Activated CD8-positive, alpha-beta memory T cell treated with anti-CD3 and anti-CD28 coated beads for 4 hours (primary cell): ENCODE measurements at places on chromosomes 7 and 10.

- DNase-seq = no peak
Measured at GRCh38 chr10:125868372-125868975, 12.6 kb downstream of the DHX32 start.

DNA sequence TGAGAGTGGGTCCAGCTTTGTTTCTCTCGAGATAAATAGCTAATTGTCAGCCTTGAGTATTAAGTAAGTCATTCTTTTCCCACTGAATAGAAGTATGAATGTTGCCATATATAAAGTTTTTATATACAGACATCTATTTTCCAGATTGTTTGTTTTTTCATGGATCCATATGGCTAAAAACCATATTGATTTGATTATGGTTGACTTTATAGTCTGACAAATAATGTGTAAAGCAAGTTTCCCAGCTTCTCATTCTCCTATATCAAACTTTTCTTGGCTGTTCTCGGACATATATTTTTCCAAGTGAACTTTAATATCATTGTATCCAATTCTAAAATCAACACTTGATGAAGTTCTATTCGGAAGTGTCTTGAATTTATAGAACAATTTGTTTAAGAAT is 352.4 kb upstream of the MEOX2 start:
- DNase-seq = no peak

DNA sequence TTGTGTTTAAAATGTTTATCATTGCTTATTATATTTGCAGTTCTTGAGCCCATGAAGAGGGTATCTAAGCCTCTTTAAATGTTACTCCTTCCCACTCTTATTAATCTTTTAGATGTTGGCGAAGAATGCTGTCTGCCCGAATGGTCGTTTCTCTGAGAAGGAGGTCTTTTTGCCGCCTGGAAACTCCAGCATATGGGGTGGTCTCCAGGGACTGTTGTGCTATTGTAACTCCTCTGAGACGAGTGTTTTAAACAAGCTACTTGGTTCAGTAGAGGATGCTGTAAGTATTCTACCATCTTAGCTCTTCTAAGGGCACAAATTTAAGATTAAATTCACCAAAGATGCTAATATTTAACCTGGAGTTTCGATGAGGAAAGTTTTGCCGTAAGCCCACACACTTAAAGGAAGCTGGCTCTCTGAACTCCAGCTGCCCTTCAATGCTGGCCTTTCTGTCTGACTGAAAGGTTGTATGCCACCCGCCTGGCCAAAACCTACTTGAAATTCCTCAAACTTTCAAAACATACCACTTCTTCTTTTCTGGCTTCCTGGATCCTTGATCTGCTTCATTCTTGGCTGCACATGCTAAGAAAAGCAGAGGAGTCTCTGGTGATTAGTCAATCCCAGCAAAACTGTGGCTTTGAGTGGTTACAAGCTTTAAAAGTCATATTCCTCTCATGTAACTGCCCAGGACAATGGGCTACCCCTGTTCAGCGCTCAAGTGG is 74.7 kb downstream of the ABCA13 start:
- DNase-seq = no peak

DNA sequence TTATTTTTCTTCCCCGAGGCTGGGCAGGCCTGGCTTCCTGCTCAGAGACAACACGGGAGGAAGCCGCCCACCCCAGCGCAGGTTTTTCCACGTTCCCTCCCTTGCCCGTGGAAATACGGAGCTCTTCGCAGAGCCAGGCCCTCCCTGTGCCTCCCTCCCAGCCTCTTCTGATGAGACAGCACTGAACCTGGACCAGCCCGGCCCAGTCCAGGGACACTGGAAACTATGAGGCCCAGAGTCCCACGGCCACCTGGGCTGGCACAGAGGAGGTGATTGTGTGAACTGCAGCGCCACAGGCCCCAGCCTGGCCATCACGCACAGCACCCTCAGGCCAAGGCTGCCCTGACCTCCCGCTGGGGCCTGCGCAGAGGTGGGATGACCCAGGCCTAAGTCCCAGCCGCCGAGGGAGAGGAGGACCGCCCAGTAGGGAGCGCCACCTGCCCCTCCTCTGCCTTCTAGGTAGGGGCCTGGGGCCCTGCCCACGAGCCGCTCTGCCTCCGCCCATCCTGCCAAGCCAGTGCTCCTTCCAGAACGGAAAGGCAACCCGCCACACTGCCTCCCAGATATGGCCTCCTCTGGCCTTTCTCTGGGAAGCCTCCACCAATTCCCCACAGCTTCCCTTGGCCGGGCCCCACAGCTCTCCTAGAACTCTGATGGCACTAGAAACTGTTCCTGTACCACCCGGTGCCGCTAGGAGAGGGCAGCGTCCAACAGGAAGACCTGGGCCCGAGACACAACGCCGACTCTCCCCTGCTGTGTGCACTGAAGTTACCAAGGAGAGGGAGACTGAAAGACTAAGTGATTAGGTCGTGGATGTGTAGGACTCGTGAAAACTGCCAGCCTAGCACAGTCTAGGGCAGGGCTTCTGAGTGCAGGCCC is 57.2 kb downstream of the PROSER2 start:
- no peak for DNase-seq

- DNase-seq = no peak
Measured at GRCh38 chr7:11951909-11952308, 119.9 kb upstream of the THSD7A start.

DNA sequence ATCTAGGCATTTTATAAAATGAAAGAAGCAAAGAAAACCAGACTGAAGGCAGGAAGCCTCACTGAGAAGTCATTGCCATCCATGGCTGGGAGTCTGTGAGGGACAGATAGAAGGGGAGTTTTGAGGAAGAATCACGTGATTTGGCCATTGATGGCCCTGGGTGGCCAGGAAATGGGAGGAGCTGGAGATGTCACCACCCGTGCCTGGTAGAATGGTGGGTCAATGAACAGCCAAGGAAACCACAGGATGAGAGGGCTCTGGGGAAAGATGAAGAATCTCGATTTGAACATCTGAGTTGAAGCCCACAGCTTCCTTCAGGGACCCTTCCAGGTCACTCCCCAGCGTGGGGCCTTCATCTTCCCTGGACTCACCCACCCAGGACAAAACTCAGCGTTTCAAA is 103.3 kb upstream of the CHST15 start:
- DNase-seq = no peak

- no peak for DNase-seq
Measured at GRCh38 chr7:141043616-141044015, 28.9 kb upstream of the MRPS33 start.

DNA sequence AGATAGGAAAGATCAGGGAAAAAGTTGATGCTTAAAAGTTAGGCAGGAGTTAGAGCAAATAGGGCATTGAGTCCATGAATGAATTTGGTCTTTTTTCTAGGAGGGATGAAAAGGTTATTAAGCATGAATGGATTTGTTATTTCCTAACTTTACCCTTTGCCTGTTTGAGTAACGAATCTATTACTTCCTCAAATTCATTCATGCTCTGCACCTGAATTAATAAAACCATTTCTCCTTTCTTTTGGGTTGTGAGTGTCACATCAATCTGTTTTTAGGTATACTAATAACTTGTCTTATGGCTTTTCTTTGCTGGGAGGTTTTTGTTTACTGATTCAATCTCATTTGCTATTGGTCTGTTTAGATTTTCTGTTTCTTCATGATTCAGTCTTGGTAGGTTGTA is 1217.7 kb upstream of the CELF2 start:
- DNase-seq = no peak

GRCh38 chr7:93006480-93007095 is 111.2 kb downstream of the SAMD9 start:
- no peak for DNase-seq

DNA sequence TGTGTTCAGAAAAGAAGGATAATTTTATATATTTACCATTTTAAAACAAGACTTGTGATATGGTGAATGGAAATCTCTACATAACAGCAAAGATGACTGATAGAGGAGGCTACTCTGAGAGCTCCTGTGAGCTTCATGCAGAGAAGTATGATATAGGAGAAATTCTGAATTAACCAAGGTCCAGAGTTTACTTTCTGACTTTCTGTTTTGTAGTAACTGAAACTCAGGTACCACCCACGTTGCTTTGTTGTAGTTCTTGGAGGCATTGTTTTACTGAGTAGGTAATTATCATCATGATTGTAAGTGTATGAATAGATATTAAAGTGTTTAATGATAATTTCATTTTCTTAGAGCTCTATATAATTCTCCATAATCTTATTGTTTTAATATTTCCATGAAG is 18.0 kb upstream of the SFR1 start:
- DNase-seq = no peak

GRCh38 chr10:38127812-38128211 is 33.7 kb downstream of the ZNF37A start:
- DNase-seq = no peak

DNA sequence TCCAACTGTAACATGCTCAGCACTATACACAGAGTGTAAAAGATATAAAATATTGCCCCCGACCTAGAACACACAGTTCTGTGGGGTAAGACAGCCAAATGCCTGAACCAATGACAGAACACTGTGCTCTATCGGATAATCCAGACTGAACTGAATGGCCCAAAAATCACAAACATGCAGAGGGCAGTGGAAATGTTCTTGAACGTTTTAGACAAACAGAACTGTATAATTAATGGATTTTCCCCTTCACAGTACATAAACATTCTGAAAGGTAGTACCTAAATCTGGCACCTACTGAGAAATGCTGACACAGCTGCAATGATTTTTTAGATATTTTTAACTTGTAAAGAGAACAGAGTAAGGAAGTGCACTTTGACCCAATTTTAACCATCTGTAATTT is 33.4 kb downstream of the PARD3 start:
- no peak for DNase-seq

GRCh38 chr7:36227223-36227622 is 74.2 kb downstream of the EEPD1 start:
- no peak for DNase-seq

DNA sequence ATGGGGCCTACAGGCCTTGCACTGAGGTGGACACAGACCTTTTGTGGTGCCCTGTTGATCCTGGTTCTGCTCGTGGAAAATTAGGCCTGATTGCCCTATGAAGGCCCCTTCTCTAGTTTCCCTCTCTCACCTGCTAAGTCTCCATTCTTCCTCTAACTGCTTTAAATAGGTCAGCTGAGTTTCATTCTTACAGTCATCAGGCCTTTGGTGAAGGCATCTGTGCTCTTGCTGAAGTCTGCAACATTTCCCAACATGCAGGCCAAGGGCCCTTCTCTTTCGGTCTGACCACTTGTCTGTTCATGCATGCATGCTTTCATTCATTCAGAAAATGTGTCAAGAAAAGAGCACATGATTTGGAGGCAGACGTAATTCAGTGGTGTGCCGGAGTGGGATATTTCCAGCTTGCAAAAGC is 244.0 kb downstream of the BUB3 start:
- DNase-seq = no peak

GRCh38 chr7:73429215-73429614 is 4.4 kb upstream of the FZD9 start:
- DNase-seq = no peak

DNA sequence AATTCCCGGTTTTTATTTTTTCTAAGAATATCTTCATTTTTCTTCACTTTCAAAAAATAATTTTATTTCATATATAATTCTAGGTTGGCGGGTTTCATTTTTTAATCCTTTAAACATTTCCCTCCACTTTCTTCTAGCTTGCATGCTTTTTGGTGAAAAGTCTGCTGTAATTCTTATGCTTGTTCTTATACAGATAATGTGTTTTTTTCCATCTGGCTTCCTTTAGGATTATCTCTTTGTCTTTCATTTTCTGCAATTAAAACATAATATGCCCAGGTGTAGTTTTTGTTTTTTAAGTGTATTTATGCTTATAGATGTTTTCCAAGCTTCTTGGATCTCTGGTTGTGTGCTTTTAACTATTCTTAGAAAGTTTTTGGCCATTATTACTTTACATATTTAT is 341.3 kb upstream of the SEMA3C start:
- DNase-seq = no peak

GRCh38 chr7:51045319-51046102 is 262.8 kb upstream of the GRB10 start:
- no peak for DNase-seq

- DNase-seq = no peak
Measured at GRCh38 chr7:154917808-154918160, 85.1 kb downstream of the PAXIP1 start.

- no peak for DNase-seq
Measured at GRCh38 chr7:156423876-156424275, 216.7 kb upstream of the RNF32 start.
